Esophagus mucosa (tissue), 1 donor: ENCODE measurements at places on chromosomes 2 and 18. TPM values are rescaled to one million over a fixed set of nuclear protein-coding genes. Genes with fewer than 3 reads are reported as not detected.

REEP1 gene
- total RNA-seq, result 1.6 TPM

NEU2 gene
- total RNA-seq, result not detected

KCNIP3 gene
- total RNA-seq, result 0.96 TPM

WDFY1 gene
- 24.9 TPM for total RNA-seq

TLK1 gene
- 28.9 TPM for total RNA-seq

DNA sequence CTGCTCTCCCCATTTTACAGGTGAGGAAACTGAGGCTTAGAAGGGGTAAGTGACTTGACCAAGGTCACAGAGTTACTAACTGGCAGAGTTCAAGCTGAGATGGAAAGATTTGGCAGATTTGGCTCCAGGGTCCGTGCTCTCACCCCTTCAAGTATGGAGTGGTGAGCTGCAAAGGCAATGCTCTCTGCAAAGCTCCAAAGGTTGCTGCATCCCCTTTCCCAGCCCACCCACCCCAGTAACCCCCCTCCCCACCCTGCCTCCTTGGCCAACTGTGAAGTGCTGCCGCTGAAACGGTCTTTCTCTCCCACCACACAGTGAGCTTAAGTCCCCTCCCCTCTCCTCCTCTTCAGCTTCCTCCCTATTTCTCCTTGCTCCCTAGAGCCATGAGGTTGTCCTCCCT is 152.8 kb downstream of the CAPN13 start:
- no peak for ATAC-seq

DNA sequence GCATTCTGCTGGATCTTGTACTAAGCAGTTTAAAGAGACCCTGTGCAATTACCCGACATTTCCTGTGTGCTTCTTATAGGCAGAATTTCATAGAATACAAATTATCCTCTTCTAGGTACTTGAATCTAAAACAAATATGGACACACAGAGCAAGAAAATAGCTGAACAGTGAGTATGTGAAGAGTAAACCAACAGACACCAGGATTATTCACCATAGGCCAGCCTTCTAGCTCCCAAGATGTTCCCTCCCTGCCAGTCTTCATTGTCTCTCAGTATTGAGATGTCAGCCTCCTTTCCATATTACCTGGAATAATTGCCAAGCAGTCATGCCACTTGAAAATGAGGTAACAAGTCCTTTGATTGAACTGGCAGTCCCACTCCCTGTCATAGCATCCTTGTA is 187.1 kb downstream of the PTPRM start:
- no peak for ATAC-seq

GRCh38 chr2:118442996-118443553 is 354.8 kb downstream of the INSIG2 start:
- no peak for ATAC-seq

DNA sequence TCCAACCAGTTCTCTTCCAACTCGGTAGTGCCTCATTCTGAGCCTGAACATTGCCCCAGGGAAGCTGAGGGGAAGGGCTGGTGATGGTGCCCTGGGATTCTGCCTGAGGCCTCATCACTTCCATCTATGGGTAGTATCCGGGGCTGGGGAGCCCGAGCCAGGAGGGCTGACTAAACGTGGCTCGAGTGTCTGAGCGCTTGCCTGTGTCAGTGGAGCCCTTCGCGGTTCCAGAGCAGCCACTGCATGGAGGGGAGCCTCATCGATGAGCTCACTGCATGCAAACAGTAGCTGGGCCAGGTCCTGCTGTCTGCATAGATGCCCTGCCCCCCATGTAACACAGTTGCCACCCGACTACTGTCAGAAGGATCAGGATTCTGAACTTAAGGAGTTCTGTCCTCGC is 129.3 kb downstream of the GLI2 start:
- no peak for ATAC-seq

DNA sequence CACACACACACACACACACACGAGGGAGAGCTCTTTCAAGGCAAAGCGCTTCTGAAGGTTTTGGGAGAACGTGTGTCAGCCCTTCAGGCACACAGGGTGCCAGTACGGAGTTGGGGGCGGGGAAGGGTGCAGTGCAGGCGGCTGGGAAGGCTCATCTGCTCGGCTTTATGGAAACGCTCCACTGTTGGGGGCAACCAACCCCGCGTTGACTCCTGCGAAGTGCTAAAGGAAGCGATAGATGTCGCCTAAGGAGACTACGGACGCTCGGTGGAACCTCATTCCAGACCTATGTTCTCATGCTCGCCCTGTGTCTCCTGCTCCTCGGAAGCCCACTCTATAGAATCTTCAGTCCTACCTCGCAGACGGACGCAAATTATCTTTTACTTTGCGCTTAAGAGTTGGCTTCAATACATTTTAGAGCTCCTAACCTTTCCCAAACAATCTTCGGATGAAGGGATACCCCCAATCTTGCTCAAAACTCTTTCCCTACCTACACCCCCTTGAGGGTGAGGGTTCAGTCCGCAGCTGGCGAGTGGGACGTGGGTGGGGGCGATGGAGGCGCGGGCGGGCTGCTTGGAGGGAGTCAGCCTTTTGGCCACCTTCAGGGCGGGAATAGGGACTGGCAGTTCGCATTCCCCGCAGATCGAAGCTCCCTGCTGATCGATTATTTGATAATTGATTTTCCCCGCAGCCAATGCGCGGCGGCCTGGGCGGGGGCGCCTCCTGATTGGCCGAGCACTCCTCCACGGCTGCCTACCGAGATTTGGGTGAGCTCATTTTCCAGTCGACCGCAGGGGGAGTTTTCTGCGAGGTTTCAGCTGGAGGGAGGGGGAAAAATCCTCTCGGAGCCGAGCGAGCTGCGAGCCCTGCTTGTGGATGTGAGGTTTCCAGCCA is 1.9 kb upstream of the MEIS1 start:
- ATAC-seq, result peak; percentile 75

DNA sequence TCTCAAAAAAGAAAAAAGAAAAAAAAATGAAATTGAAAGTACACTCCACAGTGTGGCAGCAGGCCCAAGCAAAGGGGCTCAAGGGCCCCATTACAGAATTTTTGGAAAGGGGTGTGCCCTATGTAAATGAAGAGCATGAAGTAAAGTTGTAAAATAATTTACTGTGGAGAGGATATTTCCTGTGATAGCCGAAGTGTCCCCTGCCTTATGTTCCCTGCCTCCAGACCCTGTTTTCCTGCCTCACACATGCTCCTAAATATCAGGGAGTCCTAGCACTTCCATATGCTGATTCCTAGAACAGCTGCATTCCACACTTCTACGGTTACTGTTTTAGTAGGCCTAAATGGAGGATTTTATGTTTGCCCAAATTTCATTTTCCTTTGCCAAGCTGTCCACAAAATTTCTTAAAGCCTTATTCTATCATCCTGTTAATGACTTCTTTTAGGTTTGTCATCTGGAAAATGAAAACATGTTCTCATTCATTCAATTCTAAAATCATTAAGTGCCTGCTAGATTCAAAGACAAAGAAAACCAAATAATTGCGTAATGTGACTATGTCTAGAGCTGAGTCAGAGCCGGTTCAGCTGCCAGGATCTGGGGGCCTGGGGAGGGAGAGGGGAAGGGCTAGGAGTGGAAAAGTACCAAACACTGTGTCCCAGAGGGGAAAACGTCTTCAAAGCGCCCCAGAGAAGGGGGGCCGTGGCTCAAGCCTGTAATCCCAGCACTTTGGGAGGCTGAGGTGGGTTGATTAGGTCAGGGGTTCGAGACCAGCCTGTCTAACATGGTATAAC is 25.9 kb upstream of the IMPA2 start:
- ATAC-seq, result peak; percentile 68

DNA sequence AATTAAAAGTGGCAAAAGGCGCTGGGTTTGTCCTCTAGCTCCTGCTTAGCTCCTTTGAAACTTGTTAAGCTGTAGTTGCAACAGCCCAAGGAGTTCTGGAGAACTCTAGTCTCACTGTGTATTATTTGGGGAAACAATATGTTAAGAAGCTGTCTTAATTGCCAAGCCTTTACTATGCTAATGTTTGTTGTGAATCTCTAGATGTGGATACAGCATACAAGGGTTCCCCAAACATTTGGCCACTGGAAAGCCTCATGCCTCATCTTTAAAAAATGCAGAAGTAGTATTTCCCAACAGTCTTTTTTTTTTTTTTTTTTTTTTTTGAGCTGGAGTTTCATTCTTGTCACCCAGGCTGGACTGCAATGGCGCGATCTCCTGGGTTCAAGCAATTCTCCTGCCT is 236.7 kb downstream of the PRKCE start:
- ATAC-seq, result no peak

DNA sequence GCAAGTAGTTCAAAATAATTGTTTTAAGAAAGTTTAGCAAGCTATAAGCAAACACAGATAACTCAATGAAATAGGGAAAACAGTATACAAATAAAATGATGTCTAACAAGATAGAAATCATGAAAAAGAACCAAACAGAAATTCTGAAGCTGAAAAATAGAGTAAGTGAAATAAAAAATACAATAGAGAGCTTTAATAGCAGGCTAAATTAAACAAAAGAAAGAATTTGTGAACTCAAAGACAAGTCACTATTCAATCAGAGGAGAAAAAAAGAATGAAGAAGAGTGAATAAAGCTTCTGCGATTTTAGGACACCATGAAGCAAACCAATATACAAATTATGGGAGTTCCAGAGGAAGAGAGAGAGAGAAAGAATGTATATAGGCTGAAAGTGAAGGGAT is 576.8 kb downstream of the STK39 start:
- no peak for ATAC-seq

- peak; percentile 48 for ATAC-seq
Measured at GRCh38 chr2:54479424-54479823, 23.3 kb downstream of the SPTBN1 start.

- ATAC-seq, result no peak
Measured at GRCh38 chr18:45201029-45201428, 414.2 kb upstream of the SLC14A2 start.
